ENCODE measurements at places on chromosomes 6 and 20.

DNA sequence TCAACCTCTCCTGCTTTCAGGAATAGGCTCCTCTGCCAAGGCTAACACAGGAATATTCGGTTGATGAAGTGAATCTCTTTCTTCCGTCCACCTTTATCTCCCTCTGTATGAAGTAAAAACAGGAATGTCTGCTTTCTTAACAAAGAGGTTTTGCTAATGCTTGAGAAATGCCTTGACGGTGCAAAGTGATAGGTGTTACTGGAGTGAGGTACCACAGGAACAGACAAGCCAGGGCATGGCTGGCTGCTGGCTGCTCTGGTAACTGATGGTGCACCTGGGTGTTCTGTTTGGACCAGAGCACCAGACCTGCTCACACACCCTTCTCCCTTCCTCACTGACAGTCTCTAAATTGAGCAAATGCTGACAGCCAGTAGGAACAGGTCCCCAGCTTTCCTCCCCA lies 174.0 kb upstream of the FBXL4 start:
- DNase-seq: no peak

DNA sequence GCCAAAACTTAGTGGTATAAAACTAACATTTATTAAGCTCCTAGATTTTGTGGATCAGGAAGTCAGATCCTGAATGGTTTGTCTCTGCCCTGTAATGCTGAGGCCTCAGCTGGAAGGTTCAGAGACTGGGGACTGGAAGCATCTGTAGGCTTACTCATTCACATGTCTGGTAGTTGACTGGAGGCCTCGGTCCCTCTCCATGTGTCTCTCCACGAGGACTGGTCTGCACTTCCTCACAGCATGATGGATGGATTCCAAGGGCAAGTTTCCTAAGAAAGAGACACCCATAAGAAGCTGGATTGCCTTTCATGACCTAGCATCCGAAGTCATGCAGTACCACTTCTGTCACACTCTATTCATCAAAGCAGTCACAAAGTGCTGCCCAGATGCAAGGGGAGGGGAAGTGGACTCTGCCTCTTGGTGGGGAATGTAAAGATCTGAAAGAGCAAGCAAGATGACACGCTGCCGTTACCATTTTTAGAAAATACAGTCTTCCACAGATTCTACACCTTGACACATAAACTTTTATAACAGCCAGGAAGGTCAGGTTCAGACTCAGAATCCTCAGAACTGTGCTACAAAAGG lies 17.2 kb upstream of the MDGA1 start:
- no peak for DNase-seq

GRCh38 chr6:140043357-140043756 lies 668.9 kb upstream of the CITED2 start:
- DNase-seq: no peak

GRCh38 chr6:21354805-21355238 lies 238.7 kb upstream of the SOX4 start:
- peak; percentile 61 for DNase-seq

DNA sequence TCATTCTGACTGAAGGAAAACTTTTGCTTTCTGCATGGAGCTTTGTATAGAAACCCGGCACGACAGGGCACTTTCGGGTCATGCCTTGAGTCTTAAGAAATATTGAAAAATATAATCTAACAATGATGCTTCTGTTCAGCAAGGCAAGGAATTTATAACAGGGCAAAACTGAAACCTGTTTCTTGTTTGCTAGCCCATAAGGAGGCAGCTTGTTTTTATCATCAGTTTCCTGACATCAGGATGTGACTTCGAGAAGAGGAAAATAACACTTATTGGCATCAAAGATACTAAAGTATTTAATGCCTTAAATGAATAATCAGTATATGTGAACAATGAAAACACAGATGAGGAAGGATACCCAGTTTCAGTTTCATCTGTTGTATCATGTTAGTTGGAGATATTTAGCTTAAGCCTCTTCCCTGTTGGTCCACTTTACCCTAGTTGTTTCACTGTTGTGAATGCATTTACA lies 146.5 kb downstream of the CDKAL1 start:
- DNase-seq: no peak

DNA sequence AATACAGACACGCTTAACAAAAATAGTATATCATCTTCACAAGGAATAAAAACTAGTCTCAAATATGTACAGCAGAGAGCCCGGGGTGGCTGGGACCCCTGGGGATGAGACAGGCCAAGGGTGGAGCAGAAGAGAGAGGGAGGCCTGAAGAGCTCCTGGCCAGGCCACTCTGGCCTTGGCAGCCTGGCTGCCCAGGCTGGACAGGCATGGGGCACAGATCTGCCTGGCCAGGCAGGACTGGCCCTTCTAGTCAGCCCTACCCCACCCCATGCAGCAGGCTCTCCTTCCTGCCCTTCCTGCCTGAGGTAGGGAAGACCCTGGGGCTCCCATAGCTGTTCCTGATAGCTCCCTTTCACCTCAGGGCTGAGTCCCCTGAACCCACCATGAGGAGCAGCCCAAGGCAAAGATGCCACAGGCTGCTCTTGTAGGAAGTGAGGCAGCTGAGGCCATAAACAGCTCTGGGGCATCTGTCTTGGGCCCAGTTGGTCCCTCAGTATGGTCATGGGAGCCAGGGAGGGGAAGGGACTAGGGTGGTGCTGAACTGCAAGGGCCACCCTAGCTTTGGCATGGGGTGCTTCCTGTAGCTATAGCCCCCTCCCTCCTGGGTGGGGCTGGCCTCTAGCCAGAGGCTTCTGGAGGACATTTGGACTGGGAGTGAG lies 27.1 kb downstream of the COX4I2 start:
- DNase-seq: no peak

DNA sequence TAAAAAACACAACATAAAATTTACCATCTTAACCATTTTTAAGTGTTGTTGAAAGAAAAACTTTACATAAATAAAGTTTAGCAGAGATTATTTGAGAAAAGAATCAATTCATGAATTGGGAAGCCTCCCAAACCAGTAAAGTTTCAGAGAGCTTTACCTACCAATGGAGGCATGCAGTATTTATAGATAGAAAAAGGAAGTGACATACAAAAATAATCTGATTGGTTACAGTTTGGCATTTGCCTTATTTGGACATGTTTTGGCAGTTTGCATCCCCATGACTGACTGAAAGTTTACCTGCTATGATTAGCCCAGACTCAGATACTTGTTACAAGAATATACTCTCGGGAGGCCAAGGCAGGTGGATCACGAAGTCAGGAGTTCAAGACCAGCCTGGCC lies 3.7 kb upstream of the CMTR1 start:
- no peak for DNase-seq

- DNase-seq: no peak
Measured at GRCh38 chr6:42996513-42996912, 12.1 kb downstream of the PPP2R5D start.

GRCh38 chr20:31663838-31664695 lies 26.4 kb downstream of the COX4I2 start:
- no peak for DNase-seq

DNA sequence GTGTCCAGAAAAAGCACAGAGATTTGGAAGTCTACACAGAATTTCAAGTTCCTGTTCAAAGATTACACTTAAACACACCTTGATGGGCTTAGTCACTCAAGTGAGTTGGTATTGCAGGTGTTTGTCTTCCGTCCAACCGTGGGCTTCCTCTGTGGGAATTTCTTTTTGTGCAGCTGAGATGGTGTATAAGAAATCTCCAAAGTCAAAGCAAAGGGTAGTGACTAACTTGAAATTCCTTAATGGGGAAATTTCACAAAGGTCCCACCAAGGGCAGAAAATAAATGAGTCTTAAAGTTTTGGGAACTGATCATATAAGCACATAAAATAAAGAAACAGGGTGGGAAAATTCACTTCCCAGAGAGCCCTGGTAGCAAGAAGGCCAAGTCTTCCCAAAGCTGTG lies 102.0 kb upstream of the TNFAIP3 start:
- no peak for DNase-seq

DNA sequence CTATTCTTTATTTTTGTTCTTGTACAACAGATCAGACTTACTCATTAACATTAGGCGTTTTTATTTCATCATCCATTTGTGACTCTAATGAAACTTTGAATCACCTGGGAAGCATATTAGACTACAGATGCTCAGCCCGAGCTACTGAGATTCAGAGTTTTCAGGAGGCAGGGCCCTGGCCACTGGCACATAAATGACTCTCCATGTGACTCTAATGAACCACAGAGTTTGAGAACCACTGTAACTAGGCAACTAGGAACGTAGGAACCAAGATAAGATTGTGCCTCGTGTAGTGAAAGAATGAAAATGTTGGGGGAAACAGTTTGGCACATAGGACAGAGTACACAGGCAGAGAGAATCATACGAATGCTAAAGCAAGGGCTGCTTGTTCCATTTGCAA lies 405.9 kb upstream of the BTBD3 start:
- DNase-seq: no peak

GRCh38 chr20:11581271-11581670 lies 336.4 kb upstream of the BTBD3 start:
- no peak for DNase-seq

DNA sequence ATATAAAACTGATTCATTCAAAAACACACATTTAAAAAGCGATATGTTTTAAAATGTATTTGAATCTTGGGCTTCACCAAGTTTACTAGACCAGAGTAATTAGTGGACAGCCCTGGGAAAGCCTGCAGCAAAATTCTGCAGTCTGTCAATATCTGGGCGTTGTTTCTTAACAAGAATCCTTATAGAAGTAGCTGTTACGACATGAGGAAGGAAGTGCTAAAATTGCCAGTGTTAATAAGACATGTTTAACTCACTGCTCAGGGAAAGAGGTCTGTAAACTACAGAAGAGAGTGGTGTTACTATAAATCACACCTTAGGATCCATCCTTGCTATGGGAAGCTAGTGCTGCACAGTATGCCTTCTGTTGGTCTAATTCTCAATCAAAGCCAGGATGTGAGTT lies 120.6 kb downstream of the TBX18 start:
- no peak for DNase-seq

DNA sequence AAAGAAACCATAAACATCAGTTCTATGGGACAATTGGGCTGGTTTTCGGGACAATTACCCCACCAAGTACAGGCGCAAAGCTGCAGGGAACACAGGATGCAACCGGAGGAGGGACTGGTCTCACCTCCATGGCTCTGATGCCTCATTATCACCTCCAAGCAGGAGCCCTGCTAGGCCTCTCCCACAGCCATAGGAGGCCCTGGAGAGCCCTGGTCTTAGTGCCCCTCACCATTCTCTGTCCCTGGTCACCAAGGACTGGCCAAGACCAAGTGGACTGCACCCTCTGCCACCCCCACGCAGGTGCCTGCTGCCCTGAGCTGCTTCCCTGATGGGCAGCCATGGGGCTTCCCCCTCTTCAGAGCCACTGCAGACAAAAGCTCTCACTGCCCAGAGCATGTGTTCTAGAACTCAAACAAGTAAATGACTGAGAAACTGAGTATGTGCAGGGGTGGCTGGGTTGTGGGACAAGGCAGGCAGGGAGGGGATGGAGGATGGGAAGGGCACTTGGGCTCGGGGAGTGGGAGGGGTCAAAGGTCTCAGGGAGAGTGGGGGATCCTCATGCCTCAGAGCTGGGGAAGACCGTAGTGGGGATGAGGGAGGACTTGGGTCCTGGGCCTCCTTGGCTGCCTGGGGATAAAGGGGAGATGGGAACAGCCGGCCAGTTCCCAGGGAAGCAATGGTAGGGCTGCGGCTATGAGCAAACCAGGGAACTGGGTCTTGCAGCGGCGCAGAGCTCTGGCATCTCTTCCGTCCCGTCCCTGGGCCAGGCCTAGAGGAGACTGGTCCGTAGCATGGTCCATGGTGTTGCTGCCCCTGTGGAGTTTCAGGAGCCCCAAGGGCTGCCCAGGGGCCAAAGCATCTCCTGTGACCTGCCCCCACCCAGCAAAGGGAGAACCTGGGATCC lies 435.1 kb downstream of the PREX1 start:
- no peak for DNase-seq

DNA sequence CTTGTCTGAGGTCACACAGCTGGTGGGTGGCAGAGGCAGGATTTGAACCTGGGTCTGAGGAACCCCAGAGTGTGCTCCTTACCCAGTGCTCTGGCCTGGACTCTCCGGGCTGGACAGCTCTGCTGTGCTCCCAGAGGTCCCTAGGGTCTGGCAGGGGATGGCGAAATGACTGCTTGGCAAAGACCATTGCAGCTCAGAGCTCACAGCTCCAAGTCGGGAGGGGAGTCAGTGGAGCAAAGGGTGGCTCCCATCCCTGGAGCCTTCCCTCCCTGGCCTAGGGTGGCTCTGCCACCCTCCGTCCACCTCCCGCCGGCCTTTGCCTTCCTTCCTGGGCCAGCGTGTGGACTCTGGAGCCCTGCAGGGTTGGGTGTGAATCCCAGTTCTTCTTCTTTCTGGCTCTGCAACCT lies 17.5 kb downstream of the CEBPB start:
- no peak for DNase-seq

GRCh38 chr20:38471987-38472512 lies 593 bp upstream of the RALGAPB start:
- DNase-seq: no peak

DNA sequence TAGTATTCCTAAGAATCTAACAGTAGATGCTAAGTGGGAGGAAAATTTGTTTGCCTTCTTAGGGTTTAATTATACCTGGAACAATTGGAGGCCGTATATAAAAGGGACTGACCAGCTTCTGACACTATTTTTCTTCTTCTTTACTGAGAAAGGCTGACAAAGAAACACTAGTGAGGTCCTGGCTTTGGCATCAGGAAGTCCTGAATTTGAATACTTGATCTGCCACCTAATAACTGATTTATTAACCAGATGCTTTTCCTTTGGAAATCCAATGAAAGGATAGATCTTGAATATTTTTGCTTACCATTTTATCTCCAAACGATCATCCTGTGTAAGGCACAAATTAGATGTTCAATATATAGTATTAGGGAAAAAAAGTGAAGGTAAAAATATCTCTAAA lies 382.5 kb downstream of the CENPW start:
- no peak for DNase-seq

- DNase-seq: no peak
Measured at GRCh38 chr6:33249732-33250630, 21.7 kb downstream of the VPS52 start.

- no peak for DNase-seq
Measured at GRCh38 chr20:58718121-58718563, 25.5 kb downstream of the NPEPL1 start.

- no peak for DNase-seq
Measured at GRCh38 chr6:135176464-135176863, 4.6 kb upstream of the MYB start.

- no peak for DNase-seq
Measured at GRCh38 chr20:4117158-4117740, 101.9 kb upstream of the RNF24 start.
